ENCODE measurements at places on chromosomes 4 and X.

GRCh38 chr4:80014531-80014930, 58.5 kb downstream of the ANTXR2 start:
- no peak for DNase-seq

DNA sequence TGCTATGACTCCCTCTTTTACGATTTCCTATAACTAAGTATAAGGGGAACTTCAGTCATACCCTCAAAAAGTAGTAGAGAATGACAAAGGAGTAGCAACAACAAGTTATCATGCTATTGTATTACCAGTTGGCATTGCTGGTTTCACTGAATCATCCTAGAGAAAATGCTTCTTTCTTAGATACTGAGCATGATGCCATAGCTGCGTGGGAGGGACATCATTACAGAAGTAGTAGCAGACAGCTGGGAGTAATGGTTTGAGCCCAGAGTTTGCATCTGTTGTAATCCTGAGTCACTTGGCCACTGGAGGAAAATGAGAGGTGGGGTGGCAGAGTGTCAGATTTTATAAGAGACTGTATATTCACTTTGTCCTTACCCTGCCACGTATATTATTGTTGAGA, 38.6 kb downstream of the MTMR1 start:
- DNase-seq: no peak

DNA sequence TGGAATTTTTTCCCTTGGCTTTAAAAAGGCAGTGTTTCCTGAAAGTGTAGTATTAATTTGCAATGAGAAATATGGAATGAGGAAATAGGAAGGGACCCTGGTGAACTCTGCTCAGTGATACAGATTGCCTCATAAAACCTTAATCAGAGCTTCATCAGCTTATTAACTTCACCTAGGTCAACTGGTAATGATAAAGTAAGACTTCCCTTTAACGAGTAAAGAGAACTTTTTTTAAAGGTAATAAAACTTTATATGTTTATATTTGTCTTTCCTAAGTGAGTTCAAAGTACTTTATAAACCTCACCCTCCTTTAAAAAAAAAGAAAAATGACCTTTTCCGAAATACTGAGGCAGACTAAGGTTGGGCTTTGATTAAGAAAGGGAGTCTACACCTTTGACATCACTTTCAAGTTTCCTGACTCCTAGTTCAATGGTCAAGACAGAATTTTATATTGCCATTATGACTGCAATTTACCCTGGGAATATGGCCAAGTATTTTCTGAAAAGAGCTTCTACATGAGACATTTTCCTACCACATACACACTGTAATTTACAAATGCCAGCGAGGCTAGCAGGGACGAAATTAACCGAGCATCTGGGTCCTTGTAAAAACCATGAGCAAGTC, 706.3 kb upstream of the TENM3 start:
- no peak for DNase-seq

DNA sequence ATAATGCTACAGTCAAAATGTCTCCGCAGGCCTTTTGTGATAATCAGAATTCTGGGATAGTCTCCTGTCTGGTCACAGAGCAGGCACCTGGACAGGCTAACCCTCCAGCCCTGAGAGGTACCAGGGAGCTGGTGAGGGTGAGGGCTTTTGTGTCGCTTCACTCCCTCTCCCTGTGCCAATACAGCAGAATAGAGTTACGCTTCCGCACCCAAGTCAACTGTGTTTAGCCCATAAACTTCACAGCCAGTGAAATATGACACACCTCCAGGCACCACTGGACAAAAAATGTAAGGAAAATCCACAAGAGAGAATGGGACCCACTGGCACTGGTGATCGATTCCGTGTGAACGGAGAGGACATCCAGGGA, 1.3 kb downstream of the GAK start:
- DNase-seq: no peak

- no peak for DNase-seq
These were observed 22.4 kb downstream of the TMEM33 start for GRCh38 chr4:41957634-41958033.

DNA sequence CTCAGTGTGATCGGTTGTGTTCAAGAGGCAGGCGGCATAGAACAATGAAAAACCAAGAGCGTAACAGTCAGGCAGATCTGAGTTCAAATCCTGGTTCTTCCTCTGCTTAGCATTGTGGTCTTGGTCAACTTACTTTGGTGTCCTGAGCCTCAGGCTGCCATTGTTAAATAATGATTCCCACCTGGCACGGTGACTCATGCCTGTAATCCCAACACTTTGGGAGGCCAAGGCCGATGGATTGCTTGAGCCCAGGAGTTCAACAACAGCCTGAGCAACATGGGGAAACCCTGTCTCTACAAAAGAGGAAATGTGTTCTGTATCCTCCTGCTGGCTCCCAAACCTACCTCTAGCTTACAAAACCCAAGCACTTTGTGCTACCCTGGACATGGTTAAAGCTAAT, 129.0 kb upstream of the STX18 start:
- no peak for DNase-seq

GRCh38 chr4:146346276-146346675, 131.9 kb downstream of the REELD1 start:
- no peak for DNase-seq

DNA sequence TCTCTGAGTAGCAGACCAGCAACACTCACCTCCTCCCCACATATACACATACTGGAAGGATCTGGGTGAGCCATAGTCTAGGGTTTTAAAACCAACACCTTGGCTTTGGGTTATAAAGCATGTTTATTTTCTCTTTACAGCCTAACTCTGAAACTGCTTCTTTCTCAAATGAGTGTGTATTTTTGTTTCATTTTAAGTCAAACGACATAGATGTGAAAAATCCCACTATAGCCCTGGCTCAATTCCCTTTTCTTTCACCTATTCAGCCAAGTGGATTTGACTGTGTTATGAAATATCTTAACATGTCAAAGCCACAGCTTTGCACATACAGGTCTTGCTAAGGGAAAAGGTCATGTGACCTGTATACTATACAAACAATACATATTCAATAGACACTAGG, 13.8 kb downstream of the NEXMIF start:
- DNase-seq: no peak

- no peak for DNase-seq
These were observed 323.3 kb downstream of the DHX15 start for GRCh38 chr4:24260923-24261564.

DNA sequence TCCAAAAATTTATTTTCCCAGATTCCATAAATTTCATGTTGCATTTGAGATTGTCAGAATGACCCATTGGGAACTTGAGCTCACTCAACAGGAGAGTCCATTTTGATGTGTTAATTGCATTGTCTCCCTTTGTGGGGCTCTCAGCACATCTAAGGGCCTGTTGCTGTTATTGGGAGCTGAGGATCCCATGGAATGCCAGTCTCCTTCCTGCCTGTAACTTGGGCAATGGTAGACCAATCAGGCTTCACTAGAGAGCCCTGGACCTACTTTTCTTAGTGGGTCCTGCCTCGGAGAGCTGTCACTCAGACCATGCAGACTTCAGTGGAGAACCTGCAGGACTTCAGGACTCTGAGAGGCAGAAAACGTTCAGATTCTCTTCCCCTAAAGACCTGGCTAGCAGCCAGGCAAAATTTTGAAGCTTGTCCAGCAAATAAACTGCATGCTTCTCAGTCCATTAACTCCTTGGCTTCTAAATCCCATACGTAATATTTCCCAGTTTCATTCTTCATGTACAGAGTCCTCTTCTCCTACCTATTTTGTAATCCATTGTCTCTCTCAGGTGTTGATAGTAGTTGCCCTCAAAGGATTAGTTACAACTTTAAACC, 25.1 kb downstream of the OCRL start:
- DNase-seq: no peak

DNA sequence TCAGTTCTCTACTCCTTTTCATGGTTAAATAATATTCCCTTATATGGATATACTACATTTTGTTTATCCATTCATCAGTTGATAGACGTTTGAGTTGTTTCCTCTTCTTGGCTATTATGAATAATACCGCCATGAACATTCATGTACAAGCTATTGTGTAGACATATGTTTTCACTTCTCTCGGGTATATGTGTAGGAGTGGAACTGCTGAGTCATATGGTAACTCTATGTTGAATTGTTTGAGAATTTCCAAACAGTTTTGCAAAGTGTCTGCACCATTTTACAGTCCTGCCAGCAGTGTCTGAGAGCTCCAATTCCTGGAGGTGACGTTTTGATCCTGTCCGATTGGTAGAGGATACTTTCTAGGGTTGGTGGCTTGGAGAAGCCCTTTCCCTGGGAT, 23.6 kb downstream of the PLAC1 start:
- DNase-seq: no peak

GRCh38 chrX:9352243-9352642, 112.6 kb upstream of the TBL1X start:
- no peak for DNase-seq

DNA sequence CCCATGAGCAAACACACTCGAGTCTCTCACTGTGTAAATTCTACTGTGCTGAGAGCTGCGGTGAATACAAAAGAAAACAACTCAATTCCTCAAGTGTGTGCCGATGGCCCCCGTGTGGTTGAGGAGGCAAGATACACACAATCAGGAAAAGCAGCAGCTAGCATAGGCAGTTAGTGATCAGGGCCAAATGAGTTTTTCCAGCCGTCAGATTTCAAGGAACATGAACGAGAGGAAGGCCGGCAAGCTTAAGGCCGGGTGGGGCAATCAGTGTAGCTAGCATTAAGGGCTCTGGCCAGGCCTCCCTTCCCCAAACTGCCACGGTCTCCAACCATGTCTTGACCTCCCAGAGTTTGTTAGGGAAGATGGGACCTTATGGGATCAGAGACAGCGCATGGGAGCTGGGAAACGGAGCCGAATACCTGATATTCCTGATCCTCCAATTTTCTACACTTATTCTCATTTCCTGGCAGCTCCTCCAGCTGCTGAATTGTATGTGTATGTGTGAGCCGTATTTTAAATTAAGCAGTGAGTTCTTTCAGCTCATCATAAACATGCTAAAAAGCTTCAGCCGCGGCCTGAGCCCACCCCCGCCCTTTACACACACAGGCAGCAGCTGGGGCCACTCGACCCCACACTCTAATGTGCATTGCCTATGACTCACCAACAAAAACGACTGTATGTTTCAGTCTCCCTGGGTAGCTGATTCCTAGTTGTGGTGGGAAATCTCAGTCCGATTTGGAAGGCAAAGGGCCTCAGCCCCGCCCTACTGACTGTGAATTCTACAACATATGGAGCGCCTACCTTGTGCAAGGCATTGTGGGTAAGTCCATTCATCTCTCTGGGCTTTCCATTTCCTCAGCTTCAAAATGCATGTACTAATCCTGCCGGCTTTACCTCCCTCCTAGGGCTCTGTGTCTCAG, 59.9 kb downstream of the RTL9 start:
- DNase-seq: no peak

DNA sequence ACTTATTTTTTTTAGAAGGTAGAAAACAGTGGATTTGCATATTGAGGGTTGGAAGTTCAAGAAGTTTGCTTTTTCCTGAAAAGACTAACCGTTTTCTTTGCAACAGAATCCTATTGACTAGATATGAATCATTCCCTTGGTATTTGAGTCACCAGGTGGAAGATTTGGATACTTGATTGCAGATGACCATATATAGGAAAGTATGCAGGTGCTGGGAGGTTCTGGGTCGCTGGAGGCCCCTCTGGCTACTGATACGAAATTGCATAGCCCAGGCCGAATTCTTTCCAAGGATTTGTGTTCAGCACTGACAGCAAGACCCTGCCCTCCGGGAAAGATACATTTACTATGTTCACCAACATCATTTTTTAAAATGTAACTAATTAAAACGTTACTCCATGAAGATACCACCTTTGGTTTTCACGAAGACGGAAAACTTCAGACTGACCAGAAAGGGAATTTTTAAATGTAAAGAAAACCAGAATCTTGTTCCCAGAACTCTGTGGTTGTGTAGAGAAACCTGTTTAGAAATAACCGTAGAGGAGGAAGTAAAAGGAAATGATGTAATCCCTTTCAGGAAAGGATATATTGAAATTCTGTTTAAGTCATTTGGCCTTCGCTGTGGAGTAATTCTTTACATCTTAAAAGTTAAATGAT, 946 bp downstream of the ANXA3 start:
- no peak for DNase-seq

DNA sequence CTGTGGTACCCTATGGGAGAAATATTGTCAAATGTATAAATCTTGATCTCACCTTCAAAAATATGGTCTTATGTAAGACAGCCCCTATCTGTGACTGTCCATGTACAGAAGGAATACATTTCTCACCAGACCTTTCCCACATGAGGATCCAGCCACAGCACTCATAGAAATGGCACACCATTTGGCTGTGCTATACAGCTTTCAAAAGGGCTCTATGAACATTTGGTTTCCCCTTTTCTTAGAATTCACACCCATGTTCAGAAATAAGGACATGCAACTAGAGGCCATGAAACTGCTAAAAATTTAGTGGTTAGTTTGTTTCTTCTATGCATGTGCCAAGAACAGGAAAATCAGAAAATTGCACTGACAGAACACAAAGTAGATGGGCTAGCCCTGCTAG, 62.7 kb downstream of the ANTXR2 start:
- no peak for DNase-seq

DNA sequence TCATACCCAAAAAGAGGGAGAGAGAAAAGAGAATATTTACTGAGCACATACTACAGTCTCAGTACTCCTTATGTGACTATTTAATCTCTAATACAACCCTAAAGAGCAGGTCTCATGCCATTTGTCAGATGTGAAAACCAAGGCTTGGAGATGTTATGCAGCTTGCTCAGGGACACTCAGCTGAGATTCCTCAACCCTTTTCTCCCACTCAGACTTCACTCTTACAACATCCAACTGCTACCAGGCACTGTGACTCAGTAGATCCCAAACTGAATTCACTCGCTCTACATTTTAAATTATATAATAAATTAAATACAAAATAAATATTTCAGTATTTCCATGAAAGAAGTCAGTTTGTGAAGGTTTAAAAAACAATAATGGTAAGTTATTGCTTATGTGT, 53.7 kb downstream of the TSPAN5 start:
- DNase-seq: no peak

GRCh38 chr4:82998898-82999297, 11.7 kb downstream of the LIN54 start:
- DNase-seq: no peak

DNA sequence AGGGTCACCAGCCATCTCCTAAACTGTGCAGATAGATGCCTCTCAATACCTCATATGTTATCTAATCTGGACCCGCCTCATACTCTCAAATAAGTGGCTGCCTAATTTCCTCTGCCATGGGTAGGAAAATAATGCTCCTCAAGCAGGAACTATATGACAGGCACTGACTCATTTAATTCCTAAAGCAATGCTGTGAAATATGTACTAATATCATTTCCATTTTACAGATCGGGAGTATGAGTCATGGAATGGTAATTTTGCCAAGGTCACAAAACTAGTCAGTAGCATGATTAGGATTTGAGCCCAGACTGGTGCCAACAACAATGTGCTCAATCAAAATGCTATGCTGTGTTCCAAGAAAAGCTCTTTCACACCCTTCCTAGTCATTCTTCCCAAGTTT, 3.0 kb upstream of the NXT2 start:
- DNase-seq: no peak

Data from stimulated activated CD8-positive, alpha-beta memory T cell treated with anti-CD3 and anti-CD28 coated beads, Interleukin-7, amount 100 ng/mL, for 1 hour (primary cell).